ENCODE measurements at places on chromosomes 7 and 10. TPM values are rescaled to one million over a fixed set of nuclear protein-coding genes. Genes with fewer than 3 reads are reported as not detected.

GRCh38 chr10:99343262-99343661 is 14.1 kb downstream of the CNNM1 start:
- DNase-seq, result no peak

- DNase-seq, result no peak
These were observed 8.6 kb upstream of the TLX1 start for GRCh38 chr10:101122270-101123084.

KIF20B gene
- total RNA-seq, result 6.0 TPM

NACAD gene
- 14.5 TPM for total RNA-seq

EBLN1 gene
- not detected for total RNA-seq

HTR7 gene
- 0.51 TPM for total RNA-seq

All from mucosa of descending colon (tissue), 3 donors.